ENCODE measurements at places on chromosomes 3 and 15.
A peak's percentile ranks its signal among the peaks of the same experiment; 100 is the strongest.

DNA sequence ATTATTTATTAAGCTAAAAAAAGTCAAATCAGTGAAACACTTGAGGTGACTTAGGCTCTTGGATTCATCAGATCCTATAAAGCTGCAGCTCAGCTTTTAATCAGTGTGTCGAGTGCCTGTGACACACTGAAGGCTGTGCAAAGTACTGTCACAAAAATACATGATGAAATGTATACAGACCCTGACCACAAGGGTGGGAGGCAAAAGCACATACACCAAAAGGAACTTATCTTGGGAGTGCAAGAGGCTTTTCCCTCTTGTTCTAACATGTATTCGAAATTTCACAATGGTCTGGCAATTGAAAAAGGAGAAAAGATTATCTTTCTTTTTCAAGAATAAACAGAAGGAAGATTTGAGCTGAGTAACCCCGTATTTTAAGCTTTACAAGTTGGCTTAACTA is 35.9 kb downstream of the VGLL4 start:
- no peak for DNase-seq

- DNase-seq: no peak
These were observed 229.2 kb upstream of the CHRM5 start for GRCh38 chr15:33738941-33739664.

DNA sequence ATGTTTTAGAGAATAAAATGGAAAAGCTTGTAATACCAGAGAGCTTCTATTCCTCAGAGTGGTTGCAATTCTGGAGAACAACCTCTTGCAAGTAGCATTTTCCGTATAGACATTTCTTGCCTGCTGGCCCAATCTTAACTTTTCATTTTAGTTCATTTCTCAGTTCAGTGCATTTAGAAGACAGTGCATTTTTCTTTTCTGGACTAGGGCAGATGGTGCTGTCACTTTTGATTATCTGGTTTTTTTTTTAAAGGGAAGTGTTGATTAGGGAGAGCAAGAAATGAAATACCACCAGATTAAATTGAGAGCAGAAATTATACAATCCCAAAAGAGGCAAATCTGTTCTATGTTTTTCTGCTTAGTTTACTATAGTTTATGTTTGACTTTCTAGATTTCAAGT is 172.7 kb downstream of the GHSR start:
- no peak for DNase-seq

DNA sequence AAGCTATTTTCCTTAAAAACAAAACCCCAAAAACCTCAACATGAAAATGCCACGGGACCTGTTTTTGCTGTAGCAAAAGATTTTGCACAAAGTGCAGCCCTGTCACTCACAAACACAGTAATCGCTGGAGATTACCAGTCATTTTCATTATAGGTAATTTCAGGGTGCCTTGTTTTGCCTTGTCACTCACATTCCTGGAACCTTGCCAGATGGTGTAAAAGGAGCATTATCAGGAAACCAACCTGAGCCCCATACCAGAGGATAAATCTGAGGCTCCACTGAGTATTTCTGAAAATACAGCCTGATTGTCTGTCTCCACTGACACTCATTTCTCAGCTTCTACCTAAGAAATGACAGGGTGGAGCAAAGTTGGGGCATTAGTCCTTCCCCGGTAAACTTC is 791.3 kb upstream of the LMCD1 start:
- no peak for DNase-seq

DNA sequence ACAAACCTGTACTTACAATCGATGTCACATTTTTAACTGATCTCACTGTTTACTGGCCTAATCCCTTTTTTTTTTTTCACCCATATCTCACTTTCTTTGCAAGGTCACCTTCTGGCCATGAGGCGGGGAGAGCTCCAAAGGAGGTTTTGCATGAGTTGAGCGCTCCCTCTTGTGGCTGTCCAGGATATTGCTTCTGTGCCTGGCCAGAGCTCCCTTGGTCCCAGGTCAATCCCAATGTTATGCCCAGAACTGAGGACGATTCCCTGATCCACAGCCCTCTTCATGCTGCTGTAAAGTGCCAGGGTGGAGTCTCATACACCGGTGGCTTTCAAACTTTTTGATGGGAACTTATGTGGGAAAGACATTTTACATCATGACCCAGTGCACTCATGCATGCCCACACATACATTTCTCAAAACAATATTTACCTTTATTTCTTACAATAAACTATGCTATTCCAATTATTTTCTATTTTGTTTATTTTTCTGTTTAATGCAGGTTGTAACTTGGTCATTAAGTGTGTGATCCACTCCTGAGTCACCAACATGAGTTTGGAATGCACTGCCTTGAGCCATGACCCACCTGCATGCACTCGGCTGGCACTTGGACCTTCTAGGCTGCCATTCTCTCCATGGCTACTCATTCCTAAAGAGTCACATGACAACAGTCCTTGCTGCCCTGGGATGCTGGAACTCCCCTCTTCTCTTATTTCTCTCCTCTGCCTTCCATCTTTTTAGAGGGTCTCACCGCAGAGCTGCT is 9.6 kb upstream of the SST start:
- DNase-seq: peak; percentile 41

Measured in keratinocyte (primary cell).